Iris pigment epithelial cell (primary cell): ENCODE measurements at places on chromosomes 4 and X.

- no peak for DNase-seq
Observed at GRCh38 chr4:110188113-110188512, 10.3 kb downstream of the ELOVL6 start.

- peak; percentile 28 for DNase-seq
Observed at GRCh38 chr4:150482581-150482980, 99.4 kb upstream of the MAB21L2 start.

GRCh38 chr4:140807491-140808252, 51.5 kb upstream of the TBC1D9 start:
- DNase-seq: peak; percentile 78

DNA sequence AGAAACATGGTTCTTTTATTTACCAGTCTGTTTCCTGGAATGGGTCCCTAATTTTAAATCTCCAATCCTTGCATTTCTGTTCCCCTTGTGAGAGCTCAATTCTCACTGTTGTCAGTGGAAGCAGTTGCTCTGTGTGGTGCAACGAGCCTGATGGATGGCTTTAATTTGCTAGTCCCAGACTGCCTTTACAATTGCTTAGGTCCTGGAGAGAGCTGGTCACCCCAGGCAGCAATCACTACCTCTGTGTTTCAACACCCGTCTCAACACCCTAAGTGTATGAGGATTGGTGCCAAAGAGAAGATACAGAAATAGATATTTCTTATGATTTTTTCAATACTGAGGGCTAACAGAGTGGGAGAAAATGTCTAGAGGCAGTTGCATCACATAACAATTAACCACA, 873.8 kb downstream of the GLUD2 start:
- no peak for DNase-seq

GRCh38 chr4:110501826-110502225, 25.9 kb downstream of the ENPEP start:
- peak; percentile 42 for DNase-seq

GRCh38 chrX:47172549-47172948, 21.1 kb upstream of the UBA1 start:
- no peak for DNase-seq

- no peak for DNase-seq
Observed at GRCh38 chr4:139843641-139844040, 178.0 kb downstream of the MGST2 start.

DNA sequence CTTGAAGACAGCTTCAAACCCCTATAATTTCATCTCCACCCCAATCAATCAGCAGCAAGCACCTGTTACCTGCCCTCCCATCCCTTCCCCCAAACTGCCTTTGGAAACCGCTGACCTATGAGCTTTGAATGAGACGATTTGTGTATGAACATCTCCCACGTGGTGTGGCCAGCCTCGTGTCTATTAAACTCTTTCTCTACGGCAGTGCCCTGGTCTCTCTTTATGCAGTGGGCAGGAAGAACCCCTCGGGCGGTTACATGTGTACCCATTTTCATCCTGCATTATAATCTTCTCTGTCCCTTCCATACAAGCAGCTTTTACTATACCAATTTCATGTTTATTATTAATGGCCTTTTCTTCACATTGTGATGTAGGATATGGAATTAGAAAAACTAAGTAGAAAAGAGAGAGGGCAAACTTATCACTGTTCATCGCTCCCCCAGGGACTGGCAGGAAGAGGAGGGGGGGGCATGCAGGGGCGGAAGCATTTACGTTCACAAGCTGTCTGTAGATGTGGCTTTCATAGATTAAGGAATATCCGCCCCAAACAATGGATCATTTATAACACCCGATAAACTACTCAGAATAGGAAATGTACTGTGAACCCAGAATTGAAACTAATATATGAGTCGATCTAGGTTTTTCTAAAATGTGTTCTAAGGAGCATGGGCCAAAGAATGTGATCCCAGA, 95.5 kb upstream of the ZNF518B start:
- no peak for DNase-seq

GRCh38 chrX:104156630-104157529, at the start of gene SLC25A53:
TSS of gene SLC25A53 (minus strand) at chrX:104157009. CDS start at chrX:104105257, 51,752 bp downstream.
- DNase-seq: peak; percentile 79

- no peak for DNase-seq
Observed at GRCh38 chr4:13095722-13096121, 388.4 kb downstream of the RAB28 start.

GRCh38 chrX:57155171-57155570, 18.0 kb upstream of the SPIN2A start:
- no peak for DNase-seq

DNA sequence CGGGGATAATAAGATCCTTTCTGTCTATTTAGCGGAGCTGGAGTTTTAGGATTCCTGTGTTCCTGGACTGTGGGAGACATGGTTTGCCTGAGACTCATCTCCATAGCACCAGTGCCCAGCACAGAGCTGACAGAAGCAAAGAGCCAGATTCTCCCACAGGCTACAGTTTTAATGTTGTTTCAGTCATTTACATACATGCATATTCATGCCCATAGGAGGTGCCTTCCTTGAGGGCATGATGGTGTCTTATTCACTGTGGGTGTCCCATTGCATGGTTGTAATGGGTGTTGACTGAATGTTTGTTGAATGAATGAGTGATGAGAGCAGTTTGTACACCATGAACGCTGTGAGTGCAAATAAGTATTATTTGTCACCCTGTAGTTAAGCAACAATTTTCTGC, 260.6 kb downstream of the EVC2 start:
- no peak for DNase-seq

GRCh38 chr4:177302371-177303100, 7.1 kb upstream of the NEIL3 start:
- peak; percentile 9 for DNase-seq

- DNase-seq: no peak
Observed at GRCh38 chr4:108838451-108838850, 75.6 kb upstream of the ETNPPL start.

DNA sequence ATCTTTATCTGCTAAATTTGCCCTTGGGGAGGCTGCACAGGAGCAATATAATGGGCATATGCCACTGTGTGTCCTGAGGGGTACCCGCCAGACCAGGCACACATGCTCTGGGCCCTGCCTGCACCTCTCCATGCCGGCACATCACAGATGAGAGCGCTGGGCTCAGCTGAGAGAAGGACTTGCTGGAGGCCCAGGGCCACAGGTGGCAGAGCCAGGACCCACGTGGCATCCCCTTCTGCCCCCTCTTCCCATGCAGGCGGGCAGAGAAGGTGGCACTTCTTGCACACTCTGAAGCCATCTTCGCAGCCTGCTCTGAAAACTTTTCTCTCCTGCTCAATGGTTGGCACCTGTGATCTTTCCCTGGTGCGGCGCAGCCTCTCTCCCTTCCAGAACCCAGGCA, 20.1 kb downstream of the CPZ start:
- no peak for DNase-seq

DNA sequence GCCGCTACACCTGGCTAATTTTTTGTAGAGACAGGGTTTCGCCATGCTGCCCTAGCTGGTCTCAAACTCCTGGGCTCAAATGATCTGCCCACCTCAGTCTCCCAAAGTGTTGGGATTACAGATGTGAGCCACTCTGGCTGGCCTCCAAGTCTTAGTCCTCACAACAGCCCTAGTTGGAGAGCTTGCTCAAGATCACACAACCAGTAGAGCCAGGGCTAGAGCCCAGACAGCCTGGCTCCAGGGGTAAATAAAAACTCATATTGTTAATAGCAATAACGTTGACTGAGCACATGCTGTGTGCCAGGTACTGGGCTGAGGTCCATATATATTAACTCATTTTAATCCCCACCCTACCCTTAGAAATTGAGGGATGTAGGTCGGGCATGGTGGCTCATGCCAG, 7.3 kb upstream of the JAKMIP1 start:
- DNase-seq: no peak

GRCh38 chr4:87038837-87039615, 104.2 kb downstream of the AFF1 start:
- peak; percentile 94 for DNase-seq

DNA sequence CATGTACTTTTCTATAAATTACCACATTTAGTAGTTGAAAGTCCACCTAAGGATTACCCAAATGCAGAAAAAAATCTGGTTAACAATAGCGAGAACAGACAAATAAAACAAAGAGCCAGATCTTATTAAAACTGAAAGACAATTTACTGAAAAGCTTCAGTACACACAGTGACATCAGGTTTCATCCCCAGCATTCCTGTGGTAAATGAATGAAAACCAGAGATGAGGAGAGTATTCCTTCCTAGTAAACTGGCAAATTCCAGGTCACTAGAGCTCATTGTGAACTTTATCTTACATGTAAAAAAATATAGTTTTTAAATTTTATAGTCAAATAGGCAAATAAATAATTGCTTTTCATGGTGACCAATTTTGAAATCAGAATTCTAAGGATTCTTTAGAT, 1290.5 kb downstream of the ADGRL3 start:
- DNase-seq: no peak

- DNase-seq: no peak
Observed at GRCh38 chr4:8779490-8779932, 92.1 kb downstream of the HMX1 start.

DNA sequence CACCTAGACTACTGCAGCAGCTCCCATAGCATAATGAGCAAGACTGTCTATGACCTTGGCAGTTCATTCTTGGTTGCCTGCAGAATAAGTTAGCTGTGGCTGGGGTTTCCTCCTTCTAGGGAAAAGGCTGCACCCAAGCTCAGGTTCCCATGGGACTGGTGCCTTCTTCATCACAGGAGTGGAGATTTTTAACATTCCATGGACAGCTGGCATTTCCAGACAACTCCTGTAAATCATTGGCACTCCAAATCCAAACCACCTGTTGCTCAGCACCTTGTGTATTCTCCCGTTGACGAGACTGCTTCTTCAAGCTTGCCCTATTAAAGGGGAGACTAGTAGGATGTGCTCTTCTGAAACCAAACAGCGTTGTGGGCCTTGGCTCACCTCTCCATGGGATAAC, 7.8 kb upstream of the NUP54 start:
- DNase-seq: no peak

DNA sequence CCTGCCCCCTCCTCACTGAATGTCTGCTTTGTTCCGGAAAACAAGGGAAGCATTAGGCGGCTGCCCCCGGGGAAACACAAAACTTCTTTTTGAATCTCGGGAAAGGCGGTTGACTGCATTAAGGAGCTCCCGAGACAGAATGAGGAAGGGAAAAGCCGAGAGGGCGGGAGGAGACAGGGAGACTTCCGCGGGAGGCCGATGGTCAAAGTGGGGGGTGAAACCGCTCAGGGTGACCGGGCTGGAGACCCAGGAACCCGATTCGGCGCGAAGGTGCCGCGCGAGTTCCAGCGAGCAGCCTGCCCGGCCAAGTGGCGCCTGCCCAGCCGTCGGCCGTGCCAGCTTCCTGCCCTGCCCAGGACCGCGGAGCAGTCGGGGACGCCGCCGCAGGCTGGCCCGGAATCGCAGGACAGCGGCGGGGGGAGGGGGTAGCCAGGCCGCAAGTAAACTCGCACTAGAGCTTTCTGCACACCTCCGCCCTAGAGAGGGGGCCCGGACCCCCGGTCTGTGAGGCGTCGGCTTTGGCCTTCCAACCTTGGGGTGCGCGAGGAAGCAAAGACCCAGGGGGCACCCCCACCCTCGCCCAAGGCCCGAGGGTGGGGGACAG, 55.1 kb upstream of the BCOR start:
- no peak for DNase-seq

DNA sequence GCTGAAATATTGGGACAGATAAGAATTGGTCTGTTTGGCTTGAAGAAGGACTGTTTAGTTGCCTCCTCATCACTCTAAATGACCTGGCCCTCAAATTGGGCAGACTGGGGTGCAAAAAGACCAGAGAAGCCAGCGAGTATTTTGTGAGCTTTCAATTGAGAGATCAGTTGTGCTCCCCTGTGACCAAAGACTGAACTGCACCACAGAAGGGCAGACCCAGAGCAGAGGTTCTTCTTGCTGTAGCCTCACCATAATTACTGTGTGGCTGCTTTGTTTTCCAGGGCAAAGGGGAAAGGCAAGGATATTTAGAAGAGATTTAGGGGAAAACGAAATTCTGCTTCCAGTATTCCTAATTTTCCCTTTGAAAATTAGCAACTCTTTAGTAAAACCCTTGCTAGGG, 104.0 kb upstream of the MBNL3 start:
- no peak for DNase-seq

DNA sequence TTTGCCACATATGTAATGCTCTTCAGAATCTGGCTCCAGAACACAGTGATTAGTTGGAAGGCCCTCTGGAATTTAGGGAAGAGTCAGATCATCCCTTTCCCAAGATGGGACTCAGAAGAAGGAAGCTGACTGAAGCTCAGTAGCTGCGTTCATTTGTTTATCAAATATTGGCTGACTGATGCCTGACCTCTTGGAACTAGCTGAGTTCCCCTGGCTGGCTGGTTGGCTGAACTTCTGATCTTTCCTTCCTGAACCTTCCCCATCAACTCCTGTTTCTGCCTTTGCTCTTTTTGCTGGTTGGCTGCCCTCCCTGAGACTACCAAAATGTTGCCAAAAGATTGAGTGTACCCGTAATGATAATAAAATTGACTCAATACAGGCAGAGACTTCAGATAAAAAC, 866.5 kb upstream of the INTU start:
- peak; percentile 44 for DNase-seq

- DNase-seq: peak; percentile 47
Observed at GRCh38 chrX:34559325-34559724, 97.8 kb downstream of the TMEM47 start.

DNA sequence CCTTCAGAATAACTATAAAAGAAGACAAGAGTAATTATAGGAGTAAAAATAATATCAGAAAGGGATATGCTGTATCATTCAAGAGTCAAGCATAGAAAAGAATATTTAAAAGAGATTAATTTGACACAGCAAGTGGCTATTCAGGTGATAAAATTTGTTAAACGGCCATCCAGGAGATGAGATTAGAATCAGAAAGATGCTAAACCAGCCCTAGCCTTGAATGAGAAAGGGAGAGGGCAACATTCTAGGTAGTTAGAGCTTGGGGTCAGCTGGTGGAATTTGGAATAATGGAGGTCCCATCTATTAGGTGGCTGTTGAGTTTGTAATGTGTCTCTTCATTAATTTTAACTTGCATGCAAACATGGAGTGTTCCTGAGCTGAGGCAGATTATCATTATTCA, 350.5 kb upstream of the PABPC4L start:
- no peak for DNase-seq

DNA sequence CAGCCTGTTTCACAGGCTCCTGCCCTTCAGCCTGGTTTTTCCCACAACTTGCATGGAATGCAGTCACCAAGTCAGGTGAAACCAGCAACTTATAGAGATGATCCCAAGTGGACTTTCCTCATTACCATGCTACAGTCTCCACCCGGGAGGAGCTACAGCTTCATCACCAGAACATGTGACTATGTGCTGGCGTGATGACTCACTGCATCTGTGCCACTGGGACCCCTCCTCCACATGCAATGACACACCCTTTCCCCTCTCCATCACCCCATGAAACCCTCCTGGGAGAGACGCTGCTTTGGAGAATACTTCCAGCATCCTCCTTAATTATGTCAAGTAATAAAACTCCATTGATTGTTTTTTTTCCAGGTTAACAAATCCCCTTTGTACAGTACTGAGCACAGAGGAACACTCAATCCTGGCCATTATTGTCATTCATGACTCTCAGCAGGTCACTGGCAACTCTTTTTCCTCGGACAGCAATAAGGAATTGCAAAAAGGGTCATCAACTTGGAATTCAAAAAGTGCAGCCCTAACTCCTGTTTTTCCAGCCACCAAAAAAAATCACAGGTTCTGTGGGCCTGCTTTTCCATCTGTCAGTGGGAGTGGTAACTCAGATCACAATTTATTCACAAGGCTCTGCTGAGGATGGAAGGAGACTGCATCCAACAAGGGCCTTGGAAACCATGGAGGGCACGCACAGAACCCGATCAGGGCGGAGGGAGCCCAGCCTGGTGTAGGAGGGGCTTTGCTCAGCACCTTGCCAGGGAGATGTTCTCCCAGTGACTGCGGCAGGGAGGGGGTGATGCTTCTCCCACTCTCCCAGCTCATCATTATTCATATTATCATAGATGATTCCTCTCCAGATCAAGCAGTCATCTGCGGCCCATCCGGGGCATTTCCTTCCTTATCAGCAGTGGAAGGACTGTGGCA, 17.4 kb downstream of the QDPR start:
- peak; percentile 76 for DNase-seq
